Esophagus squamous epithelium (tissue), 5 donors: ENCODE measurements at places on chromosomes 7 and 10.

DNA sequence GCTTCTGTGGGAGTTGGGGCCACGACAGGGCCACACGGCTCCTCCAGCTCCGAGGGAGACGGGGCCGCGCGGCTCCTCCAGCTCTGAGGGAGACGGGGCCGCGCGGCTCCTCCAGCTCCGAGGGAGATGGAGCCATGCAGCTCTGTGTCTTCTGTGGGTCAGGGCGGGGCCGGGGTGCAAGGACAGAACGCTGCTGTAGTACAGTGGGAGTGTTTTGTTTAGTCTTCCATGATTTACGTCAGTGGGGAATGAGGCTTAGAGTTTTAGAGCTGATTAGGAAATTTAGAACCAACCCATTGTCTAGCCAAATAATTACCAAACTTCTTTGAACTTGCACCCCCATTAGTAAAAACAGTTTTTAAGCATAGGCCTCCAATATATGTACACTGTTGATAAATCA is 32.9 kb upstream of the PRKAR1B start:
- DNase-seq, result no peak

GRCh38 chr7:158479021-158479663 is 108.5 kb downstream of the PTPRN2 start:
- DNase-seq, result no peak

- DNase-seq, result no peak
These were observed 3.9 kb downstream of the CDK14 start for GRCh38 chr7:90599892-90600555.

DNA sequence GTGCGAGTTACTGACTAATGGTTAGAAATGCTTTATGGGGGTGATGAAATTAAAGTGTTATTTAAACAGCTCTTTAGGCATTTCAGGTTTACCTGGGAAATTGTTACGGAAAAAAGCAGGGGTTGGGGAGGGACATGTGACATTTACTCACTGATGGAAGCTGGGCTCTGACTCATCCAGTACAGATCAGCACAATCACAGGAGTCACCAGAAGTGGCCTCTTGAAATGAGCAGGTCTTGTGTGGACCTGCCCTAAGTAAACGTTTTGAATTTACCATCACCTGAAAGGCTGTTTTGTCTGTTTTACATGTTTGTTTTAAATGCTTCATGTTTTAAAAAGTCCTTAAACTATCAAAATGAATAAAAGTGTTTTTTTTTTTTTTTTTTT is 2.3 kb downstream of the GLRX3 start:
- DNase-seq, result no peak

GRCh38 chr10:5961405-5962100 is 15.8 kb downstream of the IL15RA start:
- DNase-seq, result no peak

DNA sequence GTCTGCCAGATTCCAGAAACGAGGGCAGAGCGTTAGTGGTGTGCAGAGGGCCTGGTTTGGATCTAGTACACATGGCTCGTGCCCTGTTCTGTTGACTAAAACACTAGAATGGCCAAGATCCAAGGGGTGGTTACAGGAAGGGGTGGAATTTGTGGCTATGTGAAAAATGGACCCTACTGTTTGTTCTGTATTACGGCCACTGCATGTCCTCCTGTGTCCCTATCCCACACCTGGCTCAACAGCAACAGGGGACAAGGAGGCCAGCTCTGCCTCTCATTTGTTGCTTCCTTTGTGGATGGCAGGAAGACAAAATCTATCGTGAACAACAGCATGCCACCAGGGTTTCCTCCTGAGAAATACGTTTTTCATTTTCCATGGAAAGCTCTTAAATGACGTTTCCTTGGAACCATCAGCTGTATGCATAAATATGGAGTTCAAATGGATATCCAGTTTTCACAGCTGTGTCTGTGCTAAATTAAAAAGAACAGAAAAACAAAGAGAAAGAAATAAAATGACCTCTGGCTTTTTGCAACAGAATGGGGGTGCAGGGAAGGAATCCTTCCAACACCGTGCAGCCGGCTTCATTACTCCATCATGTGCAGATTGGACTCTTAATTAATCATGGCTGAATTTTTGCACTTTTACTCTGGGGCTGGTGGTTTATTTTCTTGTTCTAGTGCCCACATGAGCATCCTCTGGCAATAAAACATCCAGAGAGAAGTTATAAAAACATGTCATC is 318.9 kb downstream of the CXCL12 start:
- DNase-seq, result no peak
